Mucosa of gallbladder (tissue), 1 donor: ENCODE measurements at places on chromosomes 4 and X.

DNA sequence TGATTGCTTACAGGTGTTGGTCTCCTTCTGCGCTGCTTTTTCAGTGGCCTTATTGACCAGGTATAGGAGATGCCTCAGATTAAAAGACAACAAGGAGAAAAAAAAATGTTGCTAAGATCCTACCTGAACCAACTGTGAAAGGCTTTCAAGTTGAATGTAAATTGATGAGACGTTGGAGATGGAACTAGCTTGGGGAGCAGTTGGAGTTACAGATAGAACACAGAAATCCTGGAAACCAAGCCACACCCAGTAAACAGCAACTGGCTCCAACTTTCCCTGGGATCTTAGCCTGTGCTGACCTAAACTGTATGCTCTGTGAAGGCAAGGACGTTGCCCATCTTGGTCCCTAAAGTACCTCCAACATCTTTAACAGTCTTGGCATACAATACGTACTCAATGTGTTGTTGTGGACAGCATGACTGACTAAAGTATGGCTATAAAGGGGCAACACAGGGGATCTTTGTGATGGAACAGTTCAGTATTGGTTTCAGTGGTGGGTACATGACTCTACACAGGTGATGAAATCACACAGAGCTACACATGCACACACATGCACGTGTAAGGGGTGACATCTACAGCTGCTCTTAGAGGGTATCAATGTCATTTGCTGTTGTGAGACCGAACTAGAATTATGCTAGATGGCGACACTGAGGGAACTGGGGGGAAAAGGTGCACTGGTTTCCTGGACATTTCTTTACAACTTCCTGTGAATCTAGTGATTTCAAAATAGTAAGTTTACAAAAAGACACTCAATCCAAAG lies 22.3 kb downstream of the GAB3 start:
- no peak for DNase-seq

- no peak for DNase-seq
Observed at GRCh38 chrX:108126661-108127060, 35.1 kb downstream of the ATG4A start.

DNA sequence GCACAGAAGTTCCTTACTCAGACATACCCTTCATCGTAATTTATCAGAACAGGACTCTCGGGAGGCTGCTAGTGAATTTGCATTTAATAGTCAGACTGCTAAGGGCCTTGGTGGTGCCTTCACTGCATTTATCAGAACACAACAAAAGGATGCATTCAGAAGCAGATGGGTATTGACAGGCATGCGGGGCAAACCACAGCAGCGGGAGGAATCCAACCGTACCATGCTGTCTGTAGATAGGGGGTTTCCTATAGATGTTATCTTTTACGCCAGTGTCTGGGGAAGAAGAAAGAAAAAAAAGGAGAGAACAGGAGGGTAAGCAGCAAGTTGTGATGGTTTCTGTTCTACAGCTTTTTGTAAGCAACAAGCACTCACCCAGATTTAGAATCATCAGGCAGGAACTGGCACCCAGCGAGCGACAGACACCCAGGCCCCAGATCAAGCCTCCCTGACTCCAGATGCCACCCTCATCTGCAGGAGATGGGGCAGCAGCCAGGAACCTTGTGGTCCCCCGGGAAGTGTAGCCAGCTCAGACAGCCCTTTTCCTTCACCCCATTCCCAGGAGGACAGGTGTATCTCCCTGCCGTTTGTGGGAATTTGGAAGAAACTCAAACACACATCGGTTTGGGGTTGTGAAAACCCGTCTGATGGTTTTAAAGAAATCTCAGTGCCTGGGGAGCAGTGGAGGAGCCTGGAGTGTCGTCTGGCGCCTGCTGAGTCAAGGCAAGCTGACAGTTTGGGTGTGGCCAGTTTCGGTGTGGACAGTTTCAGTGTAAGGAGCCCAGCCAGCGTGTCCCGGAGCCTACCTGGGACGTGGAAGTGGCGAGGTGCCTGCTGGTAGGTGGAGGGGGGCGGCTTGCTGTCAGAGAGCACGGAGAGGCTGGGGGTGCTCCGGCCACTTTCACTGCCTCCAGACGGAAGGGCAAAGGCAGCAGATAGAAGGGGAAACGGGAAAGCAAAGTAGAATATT lies 80.0 kb upstream of the AFAP1 start:
- DNase-seq, result peak; percentile 30

- DNase-seq, result peak; percentile 20
Observed at GRCh38 chrX:37796805-37797204, 16.9 kb downstream of the CYBB start.

GRCh38 chr4:100908540-100908939 lies 390.7 kb upstream of the EMCN start:
- DNase-seq, result no peak

GRCh38 chr4:52982255-52982945 lies 120.3 kb downstream of the RASL11B start:
- DNase-seq, result no peak

GRCh38 chr4:174260099-174260498 lies 23.4 kb downstream of the FBXO8 start:
- no peak for DNase-seq

DNA sequence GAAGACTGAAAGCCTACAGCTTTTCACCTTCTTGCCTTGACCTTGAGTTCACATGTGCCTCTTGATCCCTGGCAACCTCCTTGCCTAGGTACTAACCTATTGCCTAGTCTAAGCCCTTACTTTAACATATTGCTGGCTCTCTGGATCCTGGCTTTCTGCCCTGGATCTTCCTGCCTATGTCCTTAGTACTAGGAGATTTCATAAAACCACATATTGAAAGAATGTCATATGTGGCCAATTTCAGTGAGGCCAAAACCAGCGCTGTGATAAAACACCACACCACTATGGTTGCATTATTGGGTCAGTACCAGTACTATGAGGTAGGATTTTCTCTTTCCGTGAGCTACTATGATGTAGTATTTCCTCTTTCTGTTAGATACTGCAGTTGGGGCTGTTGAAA lies 80.4 kb downstream of the CT47B1 start:
- DNase-seq, result no peak

DNA sequence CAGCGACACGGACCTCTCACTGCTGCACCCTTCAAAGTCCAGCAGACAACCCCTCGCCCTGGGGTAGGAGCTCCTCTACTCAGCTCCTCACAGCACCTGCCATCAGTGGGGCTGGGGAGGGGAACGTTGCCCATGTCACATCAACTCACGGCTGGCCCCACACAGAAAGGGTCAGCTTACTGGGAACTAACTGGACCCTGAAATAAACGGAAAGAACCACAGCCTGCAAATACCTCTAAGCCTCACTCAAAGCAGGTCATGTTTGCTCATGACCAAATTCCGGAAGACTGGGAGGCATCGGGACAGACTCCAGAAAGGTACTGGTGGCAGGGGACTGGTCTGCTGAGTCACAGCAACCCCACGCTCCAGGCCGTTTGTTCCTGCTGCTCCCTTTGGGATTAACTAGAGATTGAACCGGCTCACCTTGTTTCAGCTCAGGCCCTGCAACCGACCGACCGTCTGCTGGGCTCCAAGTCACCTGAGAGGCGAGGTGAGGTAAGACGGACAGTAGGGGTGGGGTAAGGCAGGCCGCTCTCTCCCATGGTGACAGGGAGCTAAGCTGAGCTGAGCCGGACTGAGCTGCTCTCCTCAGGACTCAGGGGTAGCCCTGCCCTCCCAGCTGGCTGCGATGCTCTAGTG lies 5.6 kb downstream of the G6PD start:
- DNase-seq, result peak; percentile 66

DNA sequence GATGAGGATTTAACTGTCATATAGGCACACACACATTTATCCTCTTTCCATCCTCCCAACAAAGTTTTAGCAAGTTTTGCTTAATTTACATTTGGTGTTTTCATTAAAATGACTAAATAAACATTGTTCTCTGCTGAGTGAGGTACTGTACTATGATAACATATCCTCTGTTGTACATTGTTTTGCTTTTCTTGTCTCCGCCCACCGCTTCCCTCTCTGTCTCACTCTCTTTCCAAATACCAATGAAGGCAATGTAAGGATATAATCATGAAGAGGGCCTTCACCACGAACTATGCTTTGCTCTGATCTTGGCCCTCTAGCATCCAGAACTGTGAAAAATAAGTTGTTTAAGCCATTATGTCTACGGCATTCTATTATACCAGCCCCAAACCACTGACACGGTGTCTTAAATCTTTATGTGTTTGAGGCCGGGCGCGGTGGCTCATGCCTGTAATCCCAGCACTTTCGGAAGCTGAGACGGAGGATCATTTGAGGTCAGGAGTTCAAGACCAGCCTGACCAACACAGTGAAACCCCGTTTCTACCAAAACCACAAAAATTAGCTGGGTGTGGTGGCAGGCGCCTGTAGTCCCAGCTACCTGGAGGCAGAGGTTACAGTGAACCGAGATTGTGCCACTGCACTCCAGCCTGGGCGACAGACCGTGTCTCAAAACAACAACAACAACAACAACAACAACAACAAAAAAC lies 65.3 kb downstream of the HPRT1 start:
- DNase-seq, result no peak

- DNase-seq, result no peak
Observed at GRCh38 chr4:166622425-166622977, 611.8 kb downstream of the SPOCK3 start.

GRCh38 chrX:100615005-100615404 lies 21.6 kb downstream of the TSPAN6 start:
- no peak for DNase-seq
